Left ventricle myocardium superior (tissue), 1 donor: ENCODE measurements at places on chromosomes 16 and 17. TPM values are rescaled to one million over a fixed set of nuclear protein-coding genes. Genes with fewer than 3 reads are reported as not detected.

GRCh38 chr17:37174205-37174604, 201.6 kb upstream of the C17orf78 start:
- DNase-seq = no peak

DNA sequence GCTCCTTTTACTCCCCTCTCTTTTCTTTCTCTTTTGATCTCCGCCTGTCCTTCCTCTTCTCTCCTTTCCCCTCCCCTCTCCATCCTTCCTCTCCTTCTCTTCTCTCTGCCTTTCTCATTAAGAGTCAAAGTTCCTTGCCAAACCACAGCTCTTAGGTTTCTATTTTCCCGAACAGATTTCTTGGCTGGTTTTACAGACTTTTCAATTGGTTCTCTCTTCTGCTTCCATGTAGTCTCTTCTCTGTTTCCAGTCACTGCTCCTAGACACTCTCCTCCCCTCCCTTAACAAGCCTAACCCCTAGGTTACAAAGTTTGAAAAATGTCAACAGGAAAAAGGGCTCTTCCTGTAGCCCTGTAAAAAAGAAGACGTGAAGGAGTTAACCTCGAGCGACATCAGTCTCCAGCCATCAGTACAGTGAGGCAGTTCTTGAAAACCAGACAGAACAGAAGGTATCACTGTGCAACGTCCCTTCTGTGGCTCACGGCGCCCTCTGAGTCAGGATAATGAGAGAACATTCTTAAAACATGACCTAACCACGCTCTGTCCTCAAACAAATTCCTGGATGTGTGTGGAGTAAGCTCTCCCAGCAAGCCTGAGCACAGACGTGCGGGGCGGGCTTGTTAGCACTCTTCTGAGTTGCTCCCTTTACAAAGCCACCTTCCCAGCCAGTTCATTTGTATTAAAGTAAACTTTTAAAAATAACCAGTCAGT, 11.6 kb upstream of the MARCHF10 start:
- peak; percentile 63 for DNase-seq

- DNase-seq = no peak
These were observed 171.4 kb upstream of the DYNLRB2 start for GRCh38 chr16:80369138-80369958.

GRCh38 chr17:16980061-16980460, 8.1 kb upstream of the TNFRSF13B start:
- DNase-seq = no peak

DNA sequence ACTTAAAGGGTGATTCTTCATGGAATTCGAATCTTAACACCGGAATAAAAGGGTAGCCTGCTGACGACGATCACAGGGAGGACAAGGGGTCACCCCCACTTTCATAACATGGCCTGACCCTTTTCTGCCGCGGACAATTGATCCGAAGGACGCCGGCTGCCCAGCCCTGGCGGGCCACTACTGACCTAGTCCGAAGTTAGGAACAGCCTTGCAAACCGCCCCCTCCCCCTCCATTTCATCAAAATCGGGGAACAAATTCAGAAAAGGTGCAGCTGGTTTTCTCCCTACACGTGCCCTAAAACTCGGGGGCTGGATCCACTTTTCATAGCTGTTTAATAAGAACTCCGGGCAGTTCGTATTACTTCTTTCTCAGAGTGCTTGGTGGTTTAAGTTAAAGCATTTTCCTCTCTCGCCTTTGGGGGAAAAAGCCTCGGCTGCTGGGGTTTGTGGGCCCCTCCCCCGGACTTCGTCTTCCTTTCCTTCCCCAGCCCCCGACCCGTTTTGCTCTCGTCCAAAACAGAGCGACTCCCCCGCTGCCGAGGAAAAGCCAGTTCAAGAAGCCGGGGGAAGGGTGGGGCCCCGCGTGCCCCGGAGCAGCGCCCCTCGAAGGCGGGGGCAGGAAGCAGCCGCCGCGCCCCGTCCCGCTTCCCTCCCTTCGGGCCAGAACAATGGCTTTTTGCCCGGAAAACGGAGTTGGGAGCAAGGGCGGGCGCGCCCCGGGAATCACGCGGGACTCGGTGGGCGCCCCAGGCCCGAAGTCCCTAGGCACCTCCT, 641 bp upstream of the CBX2 start:
- peak; percentile 79 for DNase-seq

DNA sequence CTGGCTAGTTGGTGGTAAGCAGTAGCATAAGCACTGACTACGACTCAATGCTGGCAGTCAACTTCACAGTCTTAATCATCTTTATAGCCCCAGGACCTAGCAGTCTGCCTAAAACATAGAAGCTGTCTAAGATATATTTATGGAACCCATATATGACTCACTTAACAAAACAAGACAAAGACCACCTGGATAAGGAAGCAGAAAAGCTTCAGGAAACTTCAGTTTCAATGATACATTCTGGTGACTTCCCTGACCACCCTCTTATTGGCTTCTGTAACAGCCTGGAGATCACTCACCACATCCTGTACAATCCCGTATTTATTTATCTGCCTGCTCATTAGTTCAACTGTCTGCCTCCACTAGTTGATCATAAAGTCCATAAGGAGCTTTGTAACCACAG, 95.5 kb downstream of the PMP22 start:
- no peak for DNase-seq

KARS1 gene
- 152 TPM for total RNA-seq

CBX2 gene
- 2.9 TPM for total RNA-seq

PDILT gene
- total RNA-seq = not detected

TBC1D28 gene
- total RNA-seq = not detected

FGF11 gene
- 13.8 TPM for total RNA-seq
